ENCODE measurements at places on chromosomes 1 and 21. TPM values are rescaled to one million over a fixed set of nuclear protein-coding genes. Genes with fewer than 3 reads are reported as not detected.

Gene BSND
- not detected for total RNA-seq

Gene TUT4
- total RNA-seq = 41.4 TPM

Gene COL9A2
- total RNA-seq = 3.2 TPM

Gene AHCYL1
- total RNA-seq = 54.2 TPM

Gene GPR52
- 3.2 TPM for total RNA-seq

Gene OR2L3
- not detected for total RNA-seq

Gene ATP6V0B
- total RNA-seq = 155 TPM

DNA sequence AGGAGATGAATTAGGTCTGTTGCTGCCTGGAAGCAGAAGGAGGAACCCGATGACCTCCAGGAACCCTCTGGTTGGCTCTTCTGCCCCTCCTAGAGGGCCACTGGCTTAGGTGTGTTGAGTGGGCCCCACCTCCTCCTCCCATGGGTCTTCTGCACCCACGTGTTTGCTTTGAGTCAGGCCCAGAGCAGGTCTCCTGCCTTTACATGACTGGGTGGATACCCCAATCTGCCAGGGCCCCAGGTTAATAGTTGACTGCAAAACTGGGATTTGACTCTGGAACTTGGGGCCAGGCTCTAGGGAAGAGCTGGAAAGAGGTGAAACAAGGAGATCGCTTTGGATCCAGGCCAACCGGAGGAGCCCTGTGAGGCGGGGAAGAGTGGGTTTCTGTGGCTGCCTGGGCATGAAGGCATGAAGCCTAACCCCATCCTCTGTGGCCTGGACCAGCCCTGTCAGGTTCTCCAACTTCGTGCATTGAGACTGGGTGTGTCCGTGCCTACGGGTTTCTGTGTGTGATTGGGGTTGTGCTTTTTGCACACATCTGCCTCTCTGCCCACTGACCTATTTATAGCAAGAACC lies 7.8 kb upstream of the LAD1 start:
- H3K27me3 ChIP-seq = peaks cover 10% of the 10 kb centered on the region
- H3K27ac ChIP-seq = peak overlapping the region; percentile 74
- H3K36me3 ChIP-seq = peaks cover 38% of the 10 kb centered on the region
- no peaks in the 10 kb centered on the region for H3K4me1 ChIP-seq
- DNase-seq = peak; percentile 56
- peak overlapping the region; percentile 28 for H3K4me3 ChIP-seq

DNA sequence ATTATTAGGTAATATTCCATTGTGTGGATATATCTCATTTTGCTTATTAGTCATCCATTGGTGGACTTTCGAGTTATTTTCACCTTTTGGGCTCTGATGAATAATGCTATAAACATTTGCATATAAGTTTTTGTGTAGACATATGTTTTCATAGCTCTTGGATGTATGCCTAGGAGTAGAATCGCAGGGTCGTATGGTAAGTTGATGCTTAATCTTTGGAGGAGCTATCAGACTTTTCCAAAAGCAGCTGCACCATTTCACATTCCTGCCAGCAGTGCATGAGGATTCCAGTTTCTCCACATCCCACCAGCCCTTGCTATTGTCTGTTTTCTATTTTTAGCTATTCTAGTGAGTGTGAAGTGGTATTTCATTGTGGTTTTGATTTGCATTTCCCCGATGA lies 120.3 kb upstream of the TMEM51 start:
- H3K27ac ChIP-seq = no peak overlapping the region
- H3K4me1 ChIP-seq = no peaks in the 10 kb centered on the region
- no peaks in the 10 kb centered on the region for H3K36me3 ChIP-seq
- no peak overlapping the region for H3K4me3 ChIP-seq

DNA sequence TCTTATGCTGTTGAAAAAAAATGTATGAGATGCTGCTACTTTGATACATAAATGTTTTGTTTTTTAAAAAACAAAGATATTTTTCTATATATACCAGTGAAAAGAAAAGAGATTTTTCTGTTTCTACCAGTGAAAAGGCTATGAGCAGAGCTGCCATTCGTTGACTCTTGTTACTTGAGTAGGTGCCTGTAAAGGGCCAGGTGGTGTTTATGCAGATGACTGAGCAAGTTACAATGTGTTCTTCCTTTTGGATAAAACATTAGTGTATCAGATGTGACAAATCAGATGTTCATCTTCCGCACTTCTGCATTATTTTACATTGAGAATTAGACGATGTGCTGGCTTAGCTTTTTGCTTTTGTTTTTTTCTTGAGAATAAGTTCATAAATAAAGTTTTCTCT lies 45.4 kb downstream of the BARHL2 start:
- H3K4me1 ChIP-seq = no peaks in the 10 kb centered on the region
- no peaks in the 10 kb centered on the region for H3K36me3 ChIP-seq
- H3K4me3 ChIP-seq = no peak overlapping the region
- DNase-seq = no peak

DNA sequence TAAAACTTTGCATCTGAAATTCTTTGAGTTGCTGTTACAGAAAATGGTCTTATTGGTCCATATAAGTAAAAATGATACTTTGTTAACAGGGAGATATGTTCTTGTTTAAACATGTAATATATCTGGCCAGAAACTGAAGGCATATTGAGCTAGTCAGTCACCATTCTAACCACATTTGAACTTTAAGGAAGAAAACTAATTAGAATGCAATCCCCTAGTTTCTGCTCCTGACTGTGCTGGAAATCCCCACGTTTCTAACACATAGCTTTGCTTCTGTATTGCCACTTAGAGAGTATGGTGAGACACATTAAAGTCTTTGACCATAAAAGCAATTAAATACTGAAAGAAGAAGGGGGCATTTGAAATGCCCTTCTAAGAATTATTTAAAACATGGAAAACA lies 32.1 kb upstream of the HIVEP3 start:
- peaks cover 71% of the 10 kb centered on the region for H3K4me1 ChIP-seq
- peak overlapping the region; percentile 53 for H3K27ac ChIP-seq
- H3K4me3 ChIP-seq = no peak overlapping the region
- no peaks in the 10 kb centered on the region for H3K27me3 ChIP-seq
- no peak for DNase-seq
- H3K36me3 ChIP-seq = peaks cover 12% of the 10 kb centered on the region

DNA sequence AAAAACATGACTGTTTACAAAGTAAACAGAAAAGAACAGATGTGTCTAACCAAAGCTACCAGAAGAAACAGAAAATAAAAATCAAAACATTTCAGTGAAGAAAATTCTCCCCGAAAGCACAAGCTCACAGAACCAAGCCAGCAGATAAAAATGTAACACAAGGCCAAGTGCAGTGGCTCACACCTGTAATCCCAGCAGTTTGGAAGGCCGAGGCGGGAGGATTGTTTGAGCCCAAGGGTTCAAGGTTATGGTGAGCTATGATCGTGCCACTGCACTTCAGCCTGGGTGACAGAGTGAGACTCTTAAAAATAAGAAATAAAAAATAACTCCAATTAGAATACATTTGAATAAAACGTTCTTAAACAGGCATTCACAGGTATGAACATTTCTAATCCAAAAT lies 19.1 kb upstream of the DDOST start:
- no peak overlapping the region for H3K27ac ChIP-seq
- peaks cover 58% of the 10 kb centered on the region for H3K27me3 ChIP-seq
- no peak overlapping the region for H3K4me3 ChIP-seq

DNA sequence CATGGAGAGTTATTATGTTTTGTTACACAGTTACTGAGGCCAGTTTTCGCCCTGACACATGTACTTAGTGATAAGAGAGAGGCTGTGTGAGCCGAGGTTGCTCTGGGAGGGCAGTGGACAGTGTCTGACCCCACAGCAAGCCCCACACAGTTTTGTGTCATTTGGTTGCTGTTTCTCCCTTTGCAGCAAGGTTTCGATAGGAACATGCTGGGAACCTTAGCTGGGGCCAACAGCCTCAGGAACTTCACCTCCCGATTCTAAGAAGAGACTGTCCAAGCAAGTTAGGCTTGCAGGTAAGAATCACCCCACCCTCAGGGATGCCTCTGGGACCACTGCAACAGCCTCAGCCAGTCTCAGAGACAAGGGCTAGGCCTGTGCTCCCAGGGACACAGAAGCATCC lies 45.3 kb downstream of the PKP1 start:
- H3K4me1 ChIP-seq = no peaks in the 10 kb centered on the region
- peaks cover 78% of the 10 kb centered on the region for H3K27me3 ChIP-seq
- H3K4me3 ChIP-seq = no peak overlapping the region
- H3K36me3 ChIP-seq = no peaks in the 10 kb centered on the region

- no peaks in the 10 kb centered on the region for H3K36me3 ChIP-seq
- H3K27me3 ChIP-seq = no peaks in the 10 kb centered on the region
- H3K4me1 ChIP-seq = peaks cover 13% of the 10 kb centered on the region
- H3K27ac ChIP-seq = no peak overlapping the region
- DNase-seq = peak; percentile 24
These were observed 112.5 kb downstream of the USH2A start for GRCh38 chr1:216310776-216311175.

GRCh38 chr21:34534522-34534921 lies 22.5 kb upstream of the KCNE1 start:
- peak overlapping the region; percentile 68 for H3K27ac ChIP-seq
- H3K27me3 ChIP-seq = no peaks in the 10 kb centered on the region
- no peak for DNase-seq
- peaks cover 18% of the 10 kb centered on the region for H3K4me1 ChIP-seq

GRCh38 chr1:193471981-193472380 lies 285.6 kb upstream of the B3GALT2 start:
- peak overlapping the region; percentile 25 for H3K27ac ChIP-seq
- no peak overlapping the region for H3K4me3 ChIP-seq
- H3K36me3 ChIP-seq = no peaks in the 10 kb centered on the region
- H3K27me3 ChIP-seq = no peaks in the 10 kb centered on the region
- DNase-seq = peak; percentile 12

DNA sequence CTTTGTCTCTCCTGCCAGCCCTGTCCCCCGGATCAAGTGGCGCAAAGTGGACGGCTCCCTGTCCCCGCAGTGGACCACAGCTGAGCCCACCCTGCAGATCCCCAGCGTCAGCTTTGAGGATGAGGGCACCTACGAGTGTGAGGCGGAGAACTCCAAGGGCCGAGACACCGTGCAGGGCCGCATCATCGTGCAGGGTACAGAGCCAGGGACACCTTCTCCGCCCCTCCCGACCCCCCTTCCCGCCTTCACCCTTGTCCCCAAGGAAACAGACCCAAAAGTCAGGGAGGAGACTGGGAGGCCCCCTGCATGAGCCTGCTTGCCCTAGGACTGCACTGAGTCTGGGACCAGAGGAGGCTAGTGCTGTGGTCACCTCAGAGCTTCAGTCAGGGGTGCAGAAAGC lies 18.2 kb downstream of the CNTN2 start:
- H3K4me1 ChIP-seq = no peaks in the 10 kb centered on the region
- H3K4me3 ChIP-seq = no peak overlapping the region
- H3K27ac ChIP-seq = no peak overlapping the region
- peaks cover 69% of the 10 kb centered on the region for H3K27me3 ChIP-seq
- DNase-seq = no peak

DNA sequence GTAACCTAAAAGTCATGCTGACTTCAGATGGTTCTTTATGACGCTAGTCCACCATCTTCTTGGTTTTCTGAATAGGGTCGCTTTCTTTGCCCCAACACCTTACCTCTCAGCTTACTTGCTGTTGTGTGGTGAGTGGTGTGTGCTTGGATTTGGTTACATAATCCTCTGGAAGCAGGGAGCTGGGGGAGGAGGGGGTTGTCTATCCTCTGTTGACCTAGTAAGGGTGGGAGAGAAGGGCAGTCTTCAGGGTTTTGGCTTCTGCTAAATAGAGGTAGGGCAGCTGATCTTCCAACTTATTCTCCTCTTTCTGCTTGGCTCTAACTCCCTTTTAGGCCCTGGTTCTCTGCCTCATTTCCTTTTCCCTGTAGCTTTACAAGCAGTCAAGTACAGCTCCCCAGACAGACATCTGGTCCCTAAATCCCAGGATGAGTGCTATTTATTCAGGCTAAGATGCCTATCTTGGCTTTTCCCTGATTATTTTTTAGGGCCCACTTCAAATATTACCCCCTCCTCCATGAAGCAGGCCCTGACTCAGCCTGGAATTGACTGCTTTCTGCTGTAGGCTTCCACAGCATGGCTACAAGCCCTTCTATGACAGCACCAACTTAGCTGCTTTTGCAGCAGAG lies 6.4 kb upstream of the REN start:
- H3K27ac ChIP-seq = peak overlapping the region; percentile 84
- H3K27me3 ChIP-seq = no peaks in the 10 kb centered on the region
- H3K36me3 ChIP-seq = peaks cover 8% of the 10 kb centered on the region
- DNase-seq = no peak
- no peaks in the 10 kb centered on the region for H3K4me1 ChIP-seq

GRCh38 chr1:21064057-21064456 lies 112.6 kb downstream of the EIF4G3 start:
- H3K4me1 ChIP-seq = no peaks in the 10 kb centered on the region
- H3K36me3 ChIP-seq = no peaks in the 10 kb centered on the region
- no peak overlapping the region for H3K27ac ChIP-seq
- DNase-seq = no peak
- no peak overlapping the region for H3K4me3 ChIP-seq

DNA sequence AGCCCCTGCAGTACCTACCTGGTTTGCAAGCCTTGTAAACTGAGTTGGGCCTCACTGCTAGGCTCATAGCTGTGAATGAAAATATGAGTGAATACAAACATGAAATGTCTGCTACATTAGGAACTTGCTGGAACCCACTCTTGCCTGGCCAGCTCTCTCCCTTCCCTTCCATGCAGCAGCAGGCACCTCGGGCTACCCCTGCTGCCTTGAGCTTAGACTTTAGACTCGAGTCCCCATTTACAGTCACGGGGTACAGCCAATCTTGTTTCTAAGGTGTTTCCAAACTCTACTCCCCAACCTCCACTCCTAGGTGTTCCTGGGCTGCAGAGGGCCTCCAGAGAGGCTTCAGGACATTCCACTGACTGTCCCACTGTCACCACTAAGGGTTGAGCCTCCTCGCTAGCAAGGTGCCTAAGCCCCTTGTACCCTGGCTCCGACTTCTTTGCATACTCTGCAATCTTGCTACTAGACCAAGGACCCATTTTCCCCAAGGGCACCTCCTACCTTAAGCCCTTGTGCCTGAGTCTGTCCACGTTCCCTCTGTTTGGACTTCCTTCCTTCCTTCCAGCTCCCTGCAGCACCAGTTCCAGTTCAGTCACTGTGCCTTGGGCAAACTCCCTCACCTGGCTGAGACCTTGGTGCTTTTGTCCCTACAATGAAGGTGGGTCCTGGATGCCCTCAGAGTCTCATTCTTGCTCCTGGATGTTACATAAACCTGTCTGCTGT lies 36.9 kb downstream of the CDK18 start:
- peaks cover 14% of the 10 kb centered on the region for H3K36me3 ChIP-seq
- H3K27ac ChIP-seq = no peak overlapping the region
- no peaks in the 10 kb centered on the region for H3K27me3 ChIP-seq
- H3K4me1 ChIP-seq = peaks cover 40% of the 10 kb centered on the region
- DNase-seq = no peak
- no peak overlapping the region for H3K4me3 ChIP-seq

GRCh38 chr1:198467907-198468306 lies 72.6 kb downstream of the ATP6V1G3 start:
- DNase-seq = no peak
- no peak overlapping the region for H3K4me3 ChIP-seq

GRCh38 chr21:46500224-46500861 lies 41.7 kb downstream of the DIP2A start:
- no peak overlapping the region for H3K27ac ChIP-seq
- peaks cover 6% of the 10 kb centered on the region for H3K36me3 ChIP-seq
- no peak overlapping the region for H3K4me3 ChIP-seq
- no peaks in the 10 kb centered on the region for H3K27me3 ChIP-seq
- peaks cover 9% of the 10 kb centered on the region for H3K4me1 ChIP-seq

- DNase-seq = peak; percentile 72
- peaks cover 52% of the 10 kb centered on the region for H3K36me3 ChIP-seq
- H3K4me3 ChIP-seq = no peak overlapping the region
- peak overlapping the region; percentile 79 for H3K27ac ChIP-seq
- H3K4me1 ChIP-seq = peaks cover 84% of the 10 kb centered on the region
- no peaks in the 10 kb centered on the region for H3K27me3 ChIP-seq
These were observed 2.4 kb downstream of the S100A5 start for GRCh38 chr1:153538315-153538821.

GRCh38 chr1:95069710-95070093 lies 3.0 kb downstream of the ALG14 start:
- peaks cover 16% of the 10 kb centered on the region for H3K36me3 ChIP-seq
- no peak overlapping the region for H3K4me3 ChIP-seq
- H3K27ac ChIP-seq = no peak overlapping the region
- H3K4me1 ChIP-seq = peaks cover 44% of the 10 kb centered on the region
- no peaks in the 10 kb centered on the region for H3K27me3 ChIP-seq
